Stimulated activated CD8-positive, alpha-beta memory T cell treated with anti-CD3 and anti-CD28 coated beads, Interleukin-4, amount 100 ng/mL, for 1 hour (primary cell): ENCODE measurements at places on chromosomes 3 and 15.
A peak's percentile ranks its signal among the peaks of the same experiment; 100 is the strongest.

GRCh38 chr15:78618064-78618463 lies 2.7 kb downstream of the CHRNA3 start:
- DNase-seq = no peak

- DNase-seq = no peak
These were observed 4.7 kb downstream of the BAHD1 start for GRCh38 chr15:40445421-40445922.

GRCh38 chr3:179446501-179446900 lies 4.8 kb downstream of the GNB4 start:
- DNase-seq = no peak

DNA sequence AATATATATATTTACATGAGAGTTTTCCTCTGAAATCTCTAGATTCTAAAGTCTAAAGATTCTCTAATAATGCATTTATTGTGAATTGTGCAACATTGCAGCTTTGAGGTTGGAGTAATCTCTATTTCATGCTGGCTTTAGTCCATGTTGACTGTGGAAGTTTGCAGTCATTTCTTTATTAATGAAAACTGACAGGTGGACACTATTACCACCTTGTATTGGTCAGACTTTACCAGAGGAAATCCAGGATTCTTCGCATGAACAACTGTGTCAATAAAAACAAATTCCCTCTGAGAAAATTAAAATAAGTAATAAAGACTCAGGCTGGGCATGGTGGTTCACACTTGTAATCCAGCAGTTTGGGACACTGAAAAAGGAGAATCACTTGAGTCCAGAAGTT lies 274.1 kb downstream of the SHQ1 start:
- no peak for DNase-seq

DNA sequence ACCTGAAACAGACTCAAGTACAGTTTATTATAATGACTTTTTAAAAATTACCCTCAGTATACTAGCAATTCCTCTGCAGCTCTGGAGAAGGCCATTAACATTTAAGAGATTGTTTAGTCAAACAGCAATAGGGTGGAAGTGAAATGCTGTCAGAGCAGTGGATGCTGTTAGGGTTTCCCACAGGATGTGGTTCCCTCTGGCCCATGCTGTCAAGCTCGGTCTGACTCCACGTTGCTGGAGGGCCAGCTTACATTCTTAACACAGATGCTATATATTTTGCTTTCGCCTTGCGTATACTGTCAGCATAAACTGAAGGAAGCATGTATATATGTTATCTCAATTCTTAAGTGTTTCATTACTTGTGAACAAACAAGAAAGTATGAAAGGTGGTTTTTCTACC lies 231.1 kb upstream of the COL8A1 start:
- DNase-seq = no peak

- no peak for DNase-seq
These were observed 367.5 kb downstream of the MECOM start for GRCh38 chr3:169295912-169296570.

DNA sequence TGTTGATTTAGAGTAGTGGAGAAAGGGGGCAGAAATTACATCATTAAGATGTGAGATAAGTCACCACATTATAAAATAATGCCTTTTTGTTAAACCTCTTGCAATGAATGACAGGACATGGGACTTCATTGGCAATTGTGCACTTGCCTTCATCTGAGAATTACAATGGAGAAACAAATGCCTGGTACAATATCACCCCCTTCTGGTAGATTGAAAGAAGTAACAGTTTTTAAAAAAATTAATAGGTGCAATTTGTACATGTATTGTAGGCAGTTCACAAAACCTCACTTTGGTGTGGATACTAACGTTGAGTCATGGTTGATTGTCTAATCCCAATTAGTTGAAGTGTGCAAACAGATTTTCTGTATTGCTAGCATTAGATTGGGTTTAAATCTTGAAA lies 4.6 kb upstream of the P2RY14 start:
- DNase-seq = no peak

GRCh38 chr3:167148136-167148535 lies 232.0 kb downstream of the ZBBX start:
- no peak for DNase-seq

DNA sequence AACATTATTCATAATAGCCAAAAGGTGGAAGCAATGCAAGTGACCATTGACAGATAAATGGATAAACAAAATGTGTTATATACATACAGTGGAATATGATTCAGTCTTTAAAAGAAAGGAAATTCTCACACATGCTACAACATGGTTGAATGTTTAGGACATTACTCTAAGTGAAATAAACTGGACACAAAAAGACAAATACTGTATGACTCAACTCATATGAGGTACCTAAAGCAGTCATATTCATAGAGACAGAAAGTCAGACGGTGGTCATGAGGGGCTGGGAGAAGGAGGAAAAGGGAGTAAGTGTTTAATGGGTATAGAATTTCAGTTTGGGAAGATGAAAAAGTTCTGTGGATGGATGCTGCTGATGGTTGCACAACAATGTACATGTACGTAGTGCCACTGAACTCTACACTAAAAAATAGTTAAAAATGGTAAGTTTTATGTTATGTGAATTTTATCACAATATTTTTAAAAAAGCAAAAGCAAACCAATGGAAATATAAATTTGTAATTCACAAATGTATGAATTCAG lies 5.3 kb downstream of the TXNRD3 start:
- no peak for DNase-seq

- DNase-seq = no peak
These were observed 45.8 kb downstream of the CDC25A start for GRCh38 chr3:48142316-48142870.

DNA sequence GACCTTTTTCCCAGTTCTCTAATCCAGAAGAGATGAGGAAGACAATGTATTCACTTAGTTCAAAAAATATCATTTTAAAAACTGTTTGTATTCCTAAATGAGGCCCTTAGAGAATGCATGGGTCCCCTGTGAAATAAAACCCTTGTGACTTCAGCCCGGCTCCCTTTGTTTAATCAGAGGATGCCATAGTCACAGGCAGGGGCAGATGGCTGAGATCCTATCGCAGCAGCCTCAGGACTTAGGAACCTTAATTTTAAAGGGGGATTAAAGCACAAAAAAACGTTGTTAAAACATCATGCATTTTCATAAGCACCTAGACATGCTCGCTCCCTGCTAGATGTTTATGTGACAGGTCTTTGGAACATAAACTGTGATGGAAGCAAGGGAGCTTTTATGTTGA lies 176.6 kb downstream of the IL20RB start:
- DNase-seq = no peak

DNA sequence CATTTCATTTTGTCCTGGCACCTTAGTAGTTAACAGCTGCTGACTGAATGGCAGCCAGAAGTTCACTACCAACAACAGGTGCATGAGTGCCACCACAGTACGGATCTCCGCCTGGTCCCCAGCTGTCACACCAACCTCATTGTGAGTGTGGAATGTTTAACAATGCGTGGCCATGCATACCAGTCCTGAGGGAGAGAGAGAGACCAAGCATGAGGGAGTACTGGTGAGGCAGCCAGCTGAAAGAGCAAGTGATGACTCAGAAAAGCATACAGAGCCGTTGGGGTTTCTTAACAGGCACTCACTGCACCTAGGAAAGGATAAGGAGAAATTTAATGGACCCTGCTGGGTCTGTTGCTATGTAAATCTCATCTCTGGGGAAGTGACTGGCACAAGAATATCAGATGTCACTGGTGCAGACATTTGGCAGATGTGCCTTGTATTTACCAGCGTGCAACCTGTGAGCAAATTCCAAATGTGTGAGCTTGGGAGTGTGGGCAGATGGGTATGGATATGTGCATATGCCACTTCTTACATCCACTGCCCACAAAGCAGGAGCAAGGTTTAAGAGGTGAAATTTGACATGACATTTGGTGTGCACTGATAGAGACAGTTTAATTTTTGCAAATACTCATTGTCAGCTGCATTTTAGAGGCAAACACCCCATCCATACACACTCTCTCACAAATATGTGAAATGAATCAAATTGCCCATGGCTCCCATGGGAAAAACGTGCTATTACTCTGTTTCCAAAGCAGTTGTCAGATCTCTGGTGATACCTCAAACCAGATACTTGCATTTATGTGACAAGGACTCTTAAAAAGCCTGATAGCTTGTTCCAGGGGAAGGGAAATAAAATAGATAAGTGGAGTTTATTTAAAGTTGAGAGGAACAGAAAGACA lies 245.2 kb upstream of the ARPP21 start:
- no peak for DNase-seq

- no peak for DNase-seq
These were observed 310.4 kb downstream of the PLCL2 start for GRCh38 chr3:17195192-17195611.

- DNase-seq = no peak
These were observed 598.2 kb downstream of the NAALADL2 start for GRCh38 chr3:175457301-175457700.

DNA sequence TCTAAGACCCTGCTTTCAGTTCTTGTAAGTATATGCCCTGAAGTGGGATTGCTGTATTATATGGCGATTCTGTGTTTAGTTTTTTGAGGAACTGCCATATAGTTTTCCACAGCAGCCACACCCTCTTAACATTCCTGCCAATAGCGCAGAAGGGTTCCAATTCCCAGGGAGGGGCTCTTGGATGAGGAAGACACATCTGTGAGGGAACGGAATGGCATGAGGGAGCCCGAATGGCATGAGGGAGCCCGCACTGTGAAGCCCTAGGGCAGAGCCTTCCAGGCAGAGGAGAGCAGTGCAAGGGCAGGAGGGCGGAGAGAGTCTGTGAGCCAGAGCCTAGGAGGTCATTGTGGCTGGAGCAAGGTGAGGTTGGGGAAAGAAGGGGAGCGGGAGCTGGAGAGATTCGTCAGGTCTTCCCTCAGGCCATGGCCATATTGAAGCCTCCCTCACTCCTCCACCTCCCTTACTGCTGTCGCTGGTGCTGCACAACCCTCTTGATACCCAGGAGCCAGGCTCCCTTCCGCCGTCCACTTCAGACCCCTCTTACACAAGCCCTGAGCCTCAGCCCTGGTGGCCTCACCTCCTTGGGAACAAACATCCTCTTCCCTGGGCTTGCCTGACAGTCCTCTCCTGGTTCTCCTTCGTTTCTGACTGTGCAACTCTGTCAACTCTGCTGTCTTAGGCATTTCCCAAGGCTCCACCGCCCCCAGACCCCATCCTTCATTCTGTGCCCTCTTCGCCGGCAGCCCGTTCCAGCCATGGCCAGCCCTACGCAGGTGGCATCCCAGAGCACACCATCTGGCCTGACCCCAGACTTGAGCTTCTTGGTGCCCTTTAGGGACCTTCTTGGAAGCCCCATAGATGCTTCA lies 51.4 kb downstream of the FGD5 start:
- no peak for DNase-seq

- DNase-seq = no peak
These were observed 588.8 kb upstream of the ADAMTS9 start for GRCh38 chr3:65276551-65276950.

DNA sequence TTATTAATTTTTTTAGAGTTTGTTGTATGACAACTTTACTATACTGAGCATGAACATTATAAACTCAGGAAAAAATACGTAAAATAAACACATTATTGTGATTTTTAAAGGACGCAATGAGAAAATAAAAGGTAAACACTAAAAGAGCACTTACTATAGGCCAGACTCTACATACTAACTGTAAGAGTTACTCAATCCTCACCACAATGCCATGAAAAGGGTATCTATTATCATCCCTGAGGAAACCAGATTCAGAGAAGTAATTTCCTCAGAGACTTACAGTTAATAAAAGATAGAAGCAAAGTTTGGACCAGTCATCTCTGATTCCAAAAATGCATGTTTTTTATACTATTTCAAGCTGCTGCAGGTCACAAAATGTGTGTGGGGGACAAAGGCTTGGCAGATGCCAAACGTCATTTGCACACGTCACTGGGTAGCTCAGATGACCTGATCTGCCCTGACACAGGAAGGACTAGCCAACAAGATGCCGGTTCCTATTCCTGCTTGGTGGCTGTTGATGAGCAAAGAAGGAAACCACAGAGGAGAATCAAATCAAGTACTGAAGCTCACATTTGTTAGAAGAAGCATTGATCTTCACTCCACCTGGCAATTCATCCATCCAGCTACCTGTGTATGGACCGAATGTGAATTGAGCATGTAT lies 42.3 kb downstream of the KLHL6 start:
- DNase-seq = peak; percentile 18

- DNase-seq = no peak
These were observed 71.0 kb downstream of the ADAMTS7 start for GRCh38 chr15:78739996-78740903.

DNA sequence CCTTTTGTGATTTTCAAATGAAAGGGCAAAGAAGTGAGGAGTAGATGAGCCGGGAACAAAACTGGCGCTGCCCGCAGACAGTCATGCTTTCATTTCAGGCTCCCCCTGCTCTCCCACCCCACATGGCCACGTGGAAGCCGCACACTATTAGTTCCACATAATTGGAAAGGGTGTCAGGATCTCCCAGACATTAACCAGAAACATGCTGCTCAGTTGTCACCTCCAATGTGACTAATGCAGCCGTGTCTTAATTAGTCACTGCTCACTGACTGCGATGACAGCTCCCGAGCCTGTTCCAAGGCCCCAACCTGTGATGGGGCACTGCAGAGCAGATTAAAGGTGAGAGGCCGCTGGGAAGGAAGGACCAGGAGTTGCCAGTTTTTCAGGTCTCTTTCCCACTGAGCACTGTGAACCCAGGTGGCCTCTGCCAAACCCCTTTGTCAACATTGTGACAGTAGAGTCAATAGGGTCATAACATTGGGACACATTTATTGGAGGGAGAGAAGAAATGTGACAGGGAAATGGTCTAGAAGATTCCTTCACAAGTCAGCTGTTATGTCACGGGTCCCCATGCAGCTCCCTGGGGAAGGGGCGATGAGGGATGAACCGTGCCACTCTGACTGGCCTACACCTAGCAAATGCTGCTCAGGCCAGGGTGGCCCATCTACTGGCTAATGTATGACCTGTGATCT lies 38.6 kb upstream of the SFMBT1 start:
- DNase-seq = no peak

DNA sequence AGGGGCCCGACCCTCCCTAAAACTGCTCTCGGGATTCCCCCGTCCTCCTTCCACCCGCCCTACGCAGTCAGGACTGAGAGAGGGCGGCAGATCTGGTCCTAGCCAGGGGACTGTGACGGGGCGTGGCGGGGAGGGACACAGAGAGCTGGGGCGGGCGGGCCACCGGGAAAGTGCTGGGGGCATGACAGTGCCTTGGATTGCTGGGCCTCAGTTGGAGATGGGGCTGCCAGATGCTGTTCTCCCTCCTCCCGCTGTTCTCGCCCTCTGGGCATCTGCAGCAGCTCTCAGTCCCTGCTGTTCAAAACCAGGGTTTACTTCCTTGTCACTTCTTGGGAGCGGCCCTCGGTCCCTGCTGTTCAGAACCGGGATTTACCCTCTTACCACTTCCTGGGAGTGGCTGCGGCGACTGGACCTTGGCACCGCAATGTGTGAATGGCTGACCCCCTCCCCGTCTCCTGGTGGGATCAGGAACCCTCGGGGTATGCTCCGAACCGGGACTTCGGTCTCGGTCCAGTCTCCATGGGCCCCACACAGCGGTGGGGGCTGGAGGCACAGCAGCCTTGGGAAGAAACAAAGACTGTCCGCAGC lies 1.8 kb upstream of the RPP25 start:
- DNase-seq = no peak

- no peak for DNase-seq
These were observed 441.4 kb downstream of the CNTN4 start for GRCh38 chr3:2540115-2540514.

GRCh38 chr15:34914317-34914716 lies 55.2 kb downstream of the AQR start:
- DNase-seq = no peak

GRCh38 chr3:190197346-190197763 lies 76.7 kb upstream of the P3H2 start:
- DNase-seq = no peak
